Activated naive CD4-positive, alpha-beta T cell treated with anti-CD3 and anti-CD28 coated beads, Interleukin-2, amount 50 U/mL, for 16 hours (primary cell): ENCODE measurements at places on chromosomes 2 and 18.

- DNase-seq: no peak
Measured at GRCh38 chr18:10139783-10140410, 226.1 kb downstream of the VAPA start.

GRCh38 chr2:204795156-204795555, 249.9 kb downstream of the PARD3B start:
- DNase-seq: no peak

DNA sequence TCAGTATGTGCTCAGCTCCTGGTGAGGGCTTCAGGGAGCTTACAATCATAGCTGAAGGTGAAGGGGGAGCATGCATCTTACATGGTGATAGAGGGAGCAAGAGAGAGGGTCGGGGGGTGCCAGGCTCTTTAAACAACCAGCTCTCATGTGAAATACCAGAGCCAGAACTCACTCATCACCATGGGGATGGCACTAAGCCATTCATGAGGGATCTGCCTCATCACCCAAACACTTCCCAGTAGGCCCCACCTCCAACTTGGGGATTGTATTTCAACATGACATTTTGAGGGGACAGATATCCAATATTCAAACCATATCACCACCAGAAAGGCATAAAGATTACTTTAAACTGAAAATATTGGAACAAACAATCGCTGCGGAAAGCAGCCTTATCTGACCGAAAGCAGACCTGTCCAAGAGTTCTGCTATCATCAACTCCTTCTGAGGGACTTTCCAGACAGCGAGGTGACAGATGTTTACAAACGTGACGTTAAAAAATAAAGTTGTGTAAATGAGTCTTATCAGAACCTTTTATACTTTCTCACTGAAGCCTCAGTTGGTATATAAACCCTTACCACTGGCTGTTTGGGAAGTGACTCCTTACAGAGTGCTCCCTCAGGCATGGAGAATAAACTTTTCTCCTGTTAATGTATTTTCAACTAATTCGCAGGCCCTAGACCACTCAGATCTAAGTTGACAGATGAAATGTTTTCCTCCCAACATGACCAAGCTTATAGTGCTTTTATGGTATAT, 35.5 kb upstream of the PTH2R start:
- no peak for DNase-seq

GRCh38 chr18:22367303-22367702, 50.4 kb downstream of the CTAGE1 start:
- no peak for DNase-seq

DNA sequence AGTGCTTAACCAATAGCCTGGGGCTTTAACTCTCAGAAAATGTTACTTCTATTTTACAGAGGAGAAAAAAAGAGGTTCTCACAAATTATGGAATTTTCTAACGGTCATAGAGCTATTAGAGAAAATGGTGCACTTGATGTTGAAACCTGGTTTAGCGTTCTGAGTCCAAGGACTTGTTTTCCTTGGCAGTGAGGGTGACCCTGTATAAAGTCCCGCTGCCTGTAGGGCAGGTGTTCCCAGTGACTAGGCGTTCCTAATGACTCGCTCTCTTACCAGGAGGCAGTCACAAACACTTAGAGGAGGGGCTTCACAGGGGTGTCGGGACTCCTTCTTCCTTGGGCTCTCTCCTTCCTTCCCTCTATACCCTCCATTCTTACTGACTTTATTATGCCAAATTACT, 175.8 kb downstream of the ACTR3 start:
- DNase-seq: no peak

- DNase-seq: no peak
Measured at GRCh38 chr2:158782136-158782535, 13.0 kb upstream of the DAPL1 start.

DNA sequence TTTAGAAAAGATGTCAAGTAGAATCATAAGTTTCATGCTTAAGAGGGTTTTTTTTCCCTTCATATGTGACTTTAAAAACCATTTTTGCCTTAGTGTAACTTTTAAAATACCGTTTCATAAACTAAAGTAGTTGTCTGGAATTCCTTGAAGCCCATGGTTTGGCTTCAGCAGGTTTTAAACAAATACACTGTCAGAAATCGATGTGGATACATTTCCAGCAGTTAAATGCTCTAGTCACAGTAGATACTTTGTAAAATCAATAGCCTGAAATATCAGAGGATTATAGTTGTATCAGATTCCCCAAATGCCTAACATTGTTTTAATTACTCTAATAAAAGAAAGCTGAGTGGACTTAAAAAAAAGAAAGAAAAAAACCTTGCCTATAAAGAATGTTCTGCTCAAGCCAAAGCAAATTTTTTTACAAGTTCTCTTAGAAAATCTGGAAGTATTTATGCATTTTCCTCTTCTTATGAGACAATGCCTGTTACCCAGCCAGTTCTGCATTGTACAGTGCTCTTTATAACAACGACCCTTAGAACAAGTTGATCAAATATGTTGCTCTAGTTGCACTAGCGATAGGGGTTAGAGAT, 260.5 kb downstream of the LTBP1 start:
- no peak for DNase-seq

DNA sequence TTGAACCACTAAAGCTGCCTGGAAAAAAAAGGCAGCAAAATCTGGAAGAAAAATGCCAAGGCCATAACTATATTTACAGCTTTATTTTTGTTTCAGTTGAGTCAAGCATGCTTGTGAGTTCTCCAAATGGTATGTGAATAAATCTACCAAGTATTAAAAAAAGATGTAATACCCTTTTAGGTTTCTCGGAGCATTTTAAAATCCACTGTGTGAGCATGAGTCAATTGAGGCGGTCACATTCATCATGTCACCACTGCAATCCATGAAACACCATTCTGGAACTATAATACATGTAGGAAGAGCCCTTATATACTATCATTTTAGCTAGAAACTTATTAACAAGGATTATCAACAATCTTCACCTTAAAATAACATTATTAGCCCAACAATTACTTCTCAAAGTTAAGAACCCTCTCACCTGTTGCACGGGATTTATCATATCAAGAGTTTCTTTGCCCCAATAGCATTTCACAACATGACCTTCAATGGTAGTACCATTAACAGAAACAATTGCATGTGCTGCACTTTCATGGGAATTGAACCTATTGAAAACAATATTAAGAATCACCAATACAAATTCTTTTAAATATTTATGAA, 24.2 kb upstream of the C2orf42 start:
- no peak for DNase-seq

- no peak for DNase-seq
Measured at GRCh38 chr2:232551250-232551638, 755 bp downstream of the EIF4E2 start.

DNA sequence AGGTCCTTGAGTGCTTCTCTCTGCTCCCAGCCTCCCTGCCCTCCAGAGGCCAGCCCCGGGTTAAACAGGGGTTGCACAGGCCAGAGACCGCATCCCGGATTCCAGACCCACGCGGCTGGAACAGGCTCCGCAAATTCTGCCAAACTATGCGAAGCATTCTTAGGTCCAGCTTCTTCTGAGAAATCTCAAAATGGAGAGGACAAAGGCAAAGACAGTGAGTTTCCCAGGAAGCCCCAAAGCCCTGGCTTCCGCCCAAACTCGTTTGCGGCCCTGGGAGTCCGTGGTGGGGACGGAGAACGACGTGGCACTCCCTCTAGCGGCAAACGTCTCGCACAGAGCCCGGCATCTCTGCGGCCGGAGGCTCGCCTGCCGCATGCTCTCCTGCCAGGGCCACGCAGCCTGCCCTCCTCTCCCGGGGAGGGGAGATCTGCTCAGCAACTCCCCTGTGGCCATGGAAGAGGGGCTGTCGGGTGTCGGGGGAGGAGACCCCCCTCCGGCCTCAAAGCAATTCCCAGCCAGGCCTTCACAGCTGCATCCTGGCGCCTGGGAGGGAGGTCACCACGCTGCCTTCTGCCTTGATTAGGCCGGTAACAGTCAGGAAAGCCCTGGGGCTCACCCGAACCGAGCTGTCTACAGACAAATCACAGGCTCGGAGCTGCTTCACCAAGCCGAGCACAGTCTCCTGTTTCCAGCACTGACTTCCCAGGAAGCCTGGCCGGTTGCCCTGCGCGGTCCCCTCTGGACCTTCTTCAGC, 33.4 kb upstream of the KLHL29 start:
- peak; percentile 64 for DNase-seq

- no peak for DNase-seq
Measured at GRCh38 chr2:180679693-180680092, 300.7 kb upstream of the UBE2E3 start.

DNA sequence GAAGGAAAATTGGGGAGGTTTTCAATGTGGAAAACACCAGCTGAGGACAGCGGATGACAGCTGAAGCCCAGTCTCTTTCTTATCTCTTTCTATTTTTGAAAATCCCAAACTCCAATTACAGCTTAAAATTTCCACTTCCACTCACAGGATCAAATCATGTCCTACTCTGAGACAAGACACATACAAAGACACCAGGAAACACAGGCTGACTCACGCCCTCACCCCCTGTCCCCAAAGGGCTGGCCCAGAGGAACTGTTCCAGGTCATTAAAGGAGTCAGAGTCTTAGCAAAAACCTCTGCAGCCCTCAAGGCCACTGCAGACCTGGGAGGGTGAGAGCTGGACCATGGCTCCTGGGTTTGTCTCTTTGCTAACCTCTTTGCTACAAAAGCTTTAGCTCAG, 143.1 kb upstream of the CAPN13 start:
- DNase-seq: no peak

DNA sequence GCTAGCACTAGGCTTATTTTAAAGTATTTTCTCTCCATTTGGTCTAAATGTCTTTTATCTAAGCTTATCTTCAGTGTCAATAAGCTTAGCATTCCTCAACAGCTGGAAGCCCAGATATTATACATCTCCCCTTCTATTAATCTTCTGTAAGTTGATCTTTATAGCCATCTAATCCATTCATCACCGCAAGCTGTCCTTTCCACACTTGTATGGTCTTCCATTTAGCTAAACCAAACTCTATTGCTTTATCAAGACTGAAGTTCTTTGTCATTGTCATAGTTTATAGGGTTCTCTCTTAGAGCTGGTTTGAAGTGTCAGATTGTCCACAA, 101.3 kb upstream of the GPR45 start:
- no peak for DNase-seq

- no peak for DNase-seq
Measured at GRCh38 chr2:80573167-80573566, 268.6 kb upstream of the LRRTM1 start.

GRCh38 chr2:20453087-20453486, 6.2 kb downstream of the RHOB start:
- no peak for DNase-seq

GRCh38 chr18:1848716-1849115, 722.6 kb downstream of the METTL4 start:
- no peak for DNase-seq

GRCh38 chr2:191122638-191123294, 28.0 kb downstream of the STAT4 start:
- DNase-seq: no peak

DNA sequence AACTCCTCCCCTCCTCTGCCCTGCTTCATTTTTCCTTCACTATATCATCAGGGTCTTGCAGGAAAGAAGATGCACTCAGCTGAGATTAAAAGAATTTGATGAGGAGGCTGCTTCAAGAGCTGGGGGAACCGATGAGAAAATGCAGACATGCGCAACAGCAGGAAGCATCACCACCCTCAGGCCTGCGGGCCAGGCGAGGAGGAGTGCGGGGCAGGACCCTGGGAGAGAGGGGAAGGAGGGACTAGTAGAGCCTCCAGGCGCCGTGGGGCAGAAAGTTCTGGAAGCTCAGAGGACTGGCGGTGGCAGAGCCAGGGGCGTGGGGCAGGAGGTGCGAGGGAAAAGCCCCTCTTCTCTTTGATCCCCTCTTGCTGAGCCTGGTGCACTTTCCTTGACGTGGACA, 108.2 kb downstream of the CD226 start:
- DNase-seq: no peak

GRCh38 chr18:11521853-11522252, 87.5 kb upstream of the SLC35G4 start:
- no peak for DNase-seq

DNA sequence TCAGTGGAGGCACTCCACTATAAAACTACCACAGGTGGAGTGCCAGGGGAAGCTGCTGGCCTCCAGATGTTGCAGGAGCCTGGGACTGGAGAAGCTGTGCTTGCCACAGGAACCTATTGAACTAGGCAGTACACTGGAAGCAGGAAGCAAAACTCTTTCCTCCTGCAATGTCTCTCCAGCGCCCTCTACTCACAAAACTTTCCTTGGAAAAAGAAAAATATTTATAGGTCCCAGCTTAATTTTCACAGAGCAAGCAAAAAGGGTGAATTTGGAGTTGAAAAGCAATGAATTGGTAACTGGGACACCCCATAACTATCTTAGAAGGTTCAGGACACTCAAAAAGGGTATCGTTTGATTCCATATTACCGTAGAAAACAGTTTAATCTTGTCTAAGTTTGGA, 33.2 kb upstream of the REEP1 start:
- DNase-seq: no peak

GRCh38 chr2:72289283-72289682, 141.6 kb upstream of the CYP26B1 start:
- no peak for DNase-seq

- peak; percentile 18 for DNase-seq
Measured at GRCh38 chr2:240626531-240627300, 1.4 kb downstream of the GPR35 start.

GRCh38 chr2:135650721-135651120, 90.9 kb upstream of the UBXN4 start:
- DNase-seq: no peak

DNA sequence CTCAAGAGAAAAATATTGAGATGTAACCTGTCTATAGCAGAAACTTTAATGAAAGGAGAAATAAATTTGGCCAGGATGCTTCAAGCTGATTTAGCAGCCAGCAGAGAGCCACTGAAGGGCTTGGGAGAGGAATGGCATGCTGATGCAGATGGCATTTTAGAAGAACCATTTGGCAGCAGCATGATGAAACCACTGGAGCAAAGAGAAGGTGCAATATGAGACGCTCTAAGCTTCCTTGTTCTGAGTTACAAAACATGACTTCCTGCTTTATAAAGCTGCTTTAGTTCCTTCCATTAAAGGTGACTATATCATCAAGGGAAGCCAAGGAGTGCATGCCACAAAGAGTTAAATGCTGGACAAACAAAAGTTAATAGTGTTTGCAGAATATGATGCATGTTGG, 189.7 kb downstream of the PID1 start:
- no peak for DNase-seq

DNA sequence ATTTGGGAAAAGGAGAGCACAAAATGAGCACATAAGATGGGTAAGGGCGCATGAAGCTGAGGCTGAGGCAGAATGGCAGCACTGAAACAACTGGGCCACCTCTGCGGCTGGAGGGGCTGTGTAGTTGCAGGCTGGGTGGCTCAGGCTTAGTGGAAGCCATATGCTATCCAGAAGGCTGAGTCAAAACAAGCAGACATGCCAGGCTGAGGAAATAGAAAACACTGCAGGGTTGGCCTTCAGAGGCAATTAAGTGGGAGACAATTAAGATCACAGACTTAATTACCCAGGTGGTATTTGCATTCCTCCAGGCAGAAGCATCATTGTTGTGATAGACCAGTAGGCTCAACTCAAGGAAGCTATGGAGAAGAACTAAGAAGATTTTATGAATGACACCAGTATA, 11.4 kb upstream of the XPO1 start:
- DNase-seq: no peak

- no peak for DNase-seq
Measured at GRCh38 chr18:58005885-58006523, 38.0 kb upstream of the NEDD4L start.

- DNase-seq: no peak
Measured at GRCh38 chr18:58556331-58557007, 72.4 kb downstream of the ALPK2 start.

- no peak for DNase-seq
Measured at GRCh38 chr2:3624059-3624794, 29.3 kb downstream of the COLEC11 start.

GRCh38 chr2:19739256-19739655, 162.5 kb downstream of the TTC32 start:
- DNase-seq: no peak

- DNase-seq: no peak
Measured at GRCh38 chr2:86566158-86566820, 3.0 kb upstream of the CHMP3 start.
